GOT3 (cell line): ENCODE measurements at places on chromosomes 2 and 18.

DNA sequence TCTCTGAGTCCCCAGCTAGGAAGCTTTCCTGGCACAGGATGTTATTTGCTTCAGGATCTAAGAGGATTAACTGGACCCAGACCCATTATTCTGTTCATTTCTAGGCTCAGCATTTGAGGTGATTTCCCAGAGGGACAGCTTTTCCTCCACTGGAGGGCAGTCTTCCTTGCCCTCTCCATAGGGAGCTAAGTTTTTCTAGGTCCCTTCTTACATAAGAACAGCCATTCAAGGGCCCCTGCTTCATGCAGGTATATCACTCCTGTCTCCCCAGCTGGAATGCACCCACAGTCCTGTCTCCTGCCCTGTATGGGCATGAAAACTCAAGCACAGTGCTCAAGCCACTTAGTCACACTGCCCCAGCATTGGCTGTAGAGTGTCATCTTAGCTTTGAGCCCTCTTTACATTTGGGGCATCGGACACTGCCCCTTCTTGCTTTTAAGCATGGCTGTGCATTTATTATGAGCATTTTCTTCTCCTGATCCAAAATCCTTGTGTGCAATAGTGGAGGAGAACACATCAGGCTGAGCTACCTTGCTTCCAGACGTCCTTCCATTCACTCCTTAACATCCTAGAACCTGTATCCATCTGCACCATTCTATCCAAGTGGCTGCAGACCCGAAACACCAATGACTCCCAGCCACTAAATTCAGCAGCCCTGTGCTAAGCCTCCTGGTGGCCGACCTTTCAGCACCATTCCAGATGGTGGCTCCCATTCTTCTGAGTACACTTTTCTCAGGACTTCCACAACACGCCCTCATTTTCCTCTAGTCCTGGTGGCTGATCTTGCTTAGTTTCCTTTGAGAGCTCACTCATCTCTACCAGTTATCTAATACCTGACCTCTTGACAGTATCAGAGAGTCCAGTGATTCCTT is 80.0 kb downstream of the COPS8 start:
- no peak for DNase-seq

- DNase-seq, result no peak
Observed at GRCh38 chr2:24220554-24221291, 45.9 kb downstream of the FAM228A start.

- DNase-seq, result no peak
Observed at GRCh38 chr2:88658881-88659537, 31.7 kb upstream of the EIF2AK3 start.

DNA sequence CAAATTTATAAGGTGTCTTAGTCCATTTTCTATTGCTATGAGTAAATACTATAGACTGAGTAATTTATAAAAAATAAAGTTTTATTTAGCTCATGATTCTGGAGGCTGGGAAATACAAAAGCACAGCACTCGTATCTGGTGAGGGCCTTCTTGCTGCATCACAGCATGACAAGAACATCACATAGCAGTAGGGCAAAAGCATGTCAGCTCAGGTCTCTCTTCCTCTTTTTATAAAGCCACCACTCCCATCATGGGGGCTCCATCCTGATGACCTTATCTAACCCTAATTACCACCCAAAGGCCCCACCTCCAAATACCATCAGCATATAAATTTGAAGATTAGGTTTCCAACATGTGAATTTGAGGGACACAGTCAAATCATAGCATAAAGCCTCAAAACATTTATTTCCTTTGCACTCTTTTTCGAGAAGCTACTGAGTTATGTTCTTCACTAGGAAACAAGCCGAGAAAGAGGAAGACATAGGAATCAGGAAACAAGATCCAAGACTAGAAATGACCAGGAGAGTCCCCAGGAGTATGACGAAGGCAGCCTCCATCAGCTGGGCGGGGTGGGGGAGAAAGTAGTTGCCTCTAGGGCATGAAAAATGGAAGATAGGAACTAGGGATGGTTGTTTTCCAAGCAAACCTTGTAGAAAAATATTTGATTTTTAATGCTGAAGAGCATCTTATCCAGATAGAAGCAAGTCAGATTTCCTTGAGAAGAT is 24.1 kb upstream of the NABP1 start:
- DNase-seq, result no peak

- DNase-seq, result no peak
Observed at GRCh38 chr2:229098801-229099200, 172.3 kb downstream of the PID1 start.

GRCh38 chr2:222547083-222547482 is 108.8 kb downstream of the FARSB start:
- no peak for DNase-seq

DNA sequence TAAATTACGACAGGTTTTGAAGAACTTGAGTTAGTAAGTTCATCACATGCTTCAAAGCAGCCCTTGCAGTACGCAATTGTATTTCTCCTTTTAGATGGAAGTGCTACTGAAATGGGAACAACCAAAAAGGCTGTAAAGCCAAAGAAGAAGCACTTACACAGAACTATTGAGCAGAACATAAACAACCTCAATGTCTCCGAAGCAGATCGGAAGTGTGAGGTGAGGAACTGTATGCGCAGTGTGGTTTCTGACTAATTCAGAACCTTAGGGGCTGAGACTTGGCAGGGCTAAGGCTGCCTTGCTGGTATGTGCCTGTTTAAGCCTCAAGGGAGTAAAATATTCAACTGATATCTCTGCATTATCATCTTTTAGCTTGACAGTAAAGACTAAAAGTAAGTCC is 8.4 kb downstream of the NCAPH start:
- DNase-seq, result no peak

DNA sequence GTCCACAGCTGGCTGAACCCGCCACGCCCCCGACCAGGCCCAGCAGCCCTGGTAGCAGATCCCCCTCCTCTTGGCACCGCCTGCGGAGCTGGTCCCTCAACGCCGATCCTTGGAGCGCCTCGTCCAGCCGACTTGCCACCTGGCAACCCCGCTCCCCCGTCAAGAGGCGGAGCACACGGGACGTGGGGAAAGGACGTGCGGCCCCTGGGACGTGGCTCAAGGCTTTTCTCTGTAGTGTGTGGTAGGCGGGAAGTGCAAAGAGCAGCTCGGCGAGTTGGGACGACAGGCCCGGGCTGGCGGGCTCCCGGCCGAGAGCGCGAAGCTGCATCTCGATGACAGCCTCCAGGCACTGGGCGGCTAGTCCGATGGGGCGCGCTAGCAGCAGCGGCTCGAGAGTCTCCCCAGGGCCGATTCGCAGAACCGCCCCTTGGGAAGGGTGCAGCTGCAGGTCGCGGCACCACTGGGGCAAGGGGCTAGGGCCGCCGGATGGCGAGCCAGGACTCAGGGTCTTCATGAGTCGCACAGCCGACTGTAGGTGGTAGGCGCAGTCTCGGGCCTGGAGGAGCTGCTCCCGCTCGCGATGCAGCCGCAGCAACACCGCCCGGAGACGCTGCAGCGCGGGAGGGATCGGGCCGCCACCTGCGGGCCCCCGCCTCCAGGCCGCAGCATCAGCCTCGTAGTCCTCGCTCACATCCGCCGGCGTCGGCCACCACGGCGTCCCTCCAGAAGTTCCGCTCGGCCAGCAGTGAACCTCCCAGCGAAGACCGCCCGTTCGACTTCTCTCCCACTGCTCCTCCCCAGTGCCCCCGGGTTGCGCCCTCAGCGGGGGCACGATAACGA is 617 bp downstream of the CCDC142 start:
- no peak for DNase-seq

- DNase-seq, result no peak
Observed at GRCh38 chr2:70104231-70105111, 17.2 kb downstream of the PCBP1 start.

GRCh38 chr2:239156516-239157265 is 244.1 kb downstream of the HDAC4 start:
- DNase-seq, result no peak

GRCh38 chr2:161017780-161018470 is 142.3 kb upstream of the TANK start:
- DNase-seq, result no peak

GRCh38 chr2:68764806-68765311 is 30.2 kb downstream of the ARHGAP25 start:
- DNase-seq, result no peak

GRCh38 chr2:88296247-88296646 is 126.1 kb downstream of the THNSL2 start:
- DNase-seq, result no peak

DNA sequence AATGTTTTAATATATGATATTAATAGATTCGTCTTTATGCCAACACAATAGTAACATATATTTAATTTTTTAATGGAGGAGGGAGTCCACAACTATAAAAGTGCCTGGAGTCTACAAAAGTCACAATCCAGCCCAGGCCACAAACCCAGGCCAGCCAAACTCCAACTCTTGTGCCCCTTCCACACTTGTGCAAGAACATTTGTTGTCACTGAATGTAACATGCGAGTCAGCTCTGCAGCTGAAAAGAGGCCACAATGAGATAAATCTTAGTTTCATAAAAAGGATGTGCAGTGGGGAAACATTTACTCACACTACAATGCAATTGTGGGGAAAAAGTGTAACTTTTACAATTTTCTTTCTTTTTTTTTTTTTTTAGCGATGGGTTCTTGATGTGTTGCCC is 110.8 kb downstream of the MCFD2 start:
- DNase-seq, result no peak

DNA sequence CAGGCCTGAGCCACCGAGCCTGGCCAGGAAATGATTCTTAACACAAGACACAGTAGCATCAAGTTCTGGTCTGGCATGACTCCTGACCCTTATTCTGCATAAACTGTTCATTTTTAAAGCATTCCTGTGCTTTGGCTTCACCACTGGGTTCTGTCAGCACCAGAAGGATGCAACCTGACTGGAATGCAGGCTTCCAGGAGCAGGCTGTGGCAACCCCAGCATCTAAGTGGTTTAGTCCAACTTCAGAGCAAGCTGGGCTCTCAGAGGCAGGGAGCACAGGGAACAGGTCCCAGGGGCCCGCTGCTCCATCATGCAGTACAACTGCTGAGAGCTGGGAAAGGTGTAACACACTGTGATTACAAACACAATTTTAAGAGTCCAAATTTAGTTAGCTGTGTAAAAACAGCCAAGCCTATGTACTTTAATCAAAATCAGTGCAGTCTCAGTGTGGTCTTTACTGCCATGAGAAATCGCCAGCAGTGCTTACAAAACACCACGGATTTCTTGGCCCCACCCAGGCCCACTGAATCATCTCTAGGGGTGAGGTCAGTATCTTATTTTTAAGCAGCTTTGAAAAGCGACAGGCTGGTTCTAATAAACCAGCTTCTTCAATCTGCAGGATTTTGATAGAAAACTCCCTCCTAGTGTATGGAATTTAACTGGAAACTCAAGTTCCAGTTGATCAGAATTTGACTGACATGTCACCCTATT is 44.4 kb upstream of the TMEM182 start:
- no peak for DNase-seq

GRCh38 chr18:76948345-76948744 is 126.0 kb downstream of the ZNF236 start:
- no peak for DNase-seq

- no peak for DNase-seq
Observed at GRCh38 chr2:20404950-20405349, 41.9 kb upstream of the RHOB start.

- no peak for DNase-seq
Observed at GRCh38 chr2:196322973-196323810, 151.8 kb upstream of the STK17B start.

DNA sequence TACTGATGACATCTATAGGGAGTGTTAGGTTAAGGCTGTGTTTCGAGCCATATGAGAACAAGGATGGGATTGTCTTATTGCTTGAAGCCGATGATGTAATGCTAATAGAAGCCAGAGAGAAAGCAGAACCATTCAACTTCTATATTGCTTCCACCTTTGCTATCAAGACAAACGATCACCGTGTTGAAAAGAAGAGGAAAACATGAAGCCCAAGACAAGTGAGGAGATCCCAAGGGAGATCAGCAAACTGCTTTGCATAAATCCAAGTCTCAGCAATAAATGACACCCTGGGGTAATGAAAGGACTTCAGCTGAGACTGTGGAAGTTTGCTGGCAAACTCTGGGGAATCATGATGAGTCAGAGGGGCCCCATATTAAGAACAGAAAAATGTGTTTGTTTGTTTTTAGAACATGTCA is 206.2 kb downstream of the NCKAP5 start:
- no peak for DNase-seq

- DNase-seq, result no peak
Observed at GRCh38 chr2:113784823-113785744, 28.6 kb upstream of the SLC35F5 start.

DNA sequence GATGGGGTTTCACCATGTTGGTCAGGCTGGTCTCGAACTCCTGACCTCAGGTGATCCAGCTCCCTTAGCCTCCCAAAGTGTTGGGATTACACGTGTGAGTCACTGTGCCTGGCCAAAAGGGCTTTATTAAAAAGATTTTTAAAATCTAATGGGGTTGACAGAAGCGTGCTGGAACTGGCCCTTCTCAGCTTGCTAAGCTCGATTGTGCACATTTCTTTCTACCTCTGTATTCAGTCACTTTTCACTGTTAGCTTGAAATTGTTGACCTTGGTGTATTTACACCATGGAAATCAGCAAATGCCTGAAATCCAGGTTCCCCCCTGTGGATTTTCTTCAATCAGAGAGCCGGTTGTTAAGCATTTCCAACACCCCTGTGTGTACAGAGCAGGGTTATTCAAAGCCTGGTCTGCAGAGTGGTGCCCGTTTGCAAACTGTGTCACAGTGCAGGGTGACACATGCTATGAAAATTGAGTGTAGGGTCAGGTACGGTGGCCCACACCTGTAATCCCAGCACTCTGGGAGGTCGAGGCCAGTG is 140.2 kb downstream of the TGIF1 start:
- DNase-seq, result no peak

DNA sequence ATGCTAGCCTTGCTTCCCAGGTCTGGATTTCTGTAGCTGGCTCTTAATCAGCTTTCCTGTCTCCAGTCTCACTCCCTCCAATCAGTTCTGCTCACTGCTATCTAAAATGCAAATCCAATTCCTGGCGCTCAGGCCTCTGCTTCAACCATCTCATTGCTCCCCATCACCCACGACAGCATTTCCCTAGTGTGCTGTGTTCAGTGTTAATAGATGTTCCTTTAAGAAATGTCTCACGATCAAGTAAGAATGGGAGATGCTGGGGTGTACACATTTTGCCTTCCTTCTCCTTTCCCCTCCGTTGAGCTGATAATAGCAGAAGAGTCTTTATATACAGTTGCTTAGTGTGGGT is 1.6 kb upstream of the PUM2 start:
- no peak for DNase-seq
